Renal cortical epithelial cell (primary cell): ENCODE measurements at places on chromosomes 3 and 15.

DNA sequence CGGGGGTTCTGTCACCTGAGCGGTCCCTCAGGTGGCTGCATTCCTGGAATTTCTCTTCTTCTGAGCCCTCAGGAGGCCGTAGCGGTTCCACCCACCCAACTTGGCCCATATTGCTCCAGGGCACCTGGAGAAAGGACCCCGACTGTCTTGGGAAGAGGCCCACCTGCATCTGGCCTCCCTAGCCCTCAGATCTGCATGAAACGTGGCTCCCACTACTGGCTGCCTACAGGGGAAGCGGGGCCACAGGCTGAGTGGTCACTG is 9.9 kb upstream of the ANPEP start:
- no peak for DNase-seq

- DNase-seq: no peak
Measured at GRCh38 chr3:72190050-72190449, 405.1 kb upstream of the PROK2 start.

- no peak for DNase-seq
Measured at GRCh38 chr15:73034221-73034620, 18.0 kb upstream of the NEO1 start.

DNA sequence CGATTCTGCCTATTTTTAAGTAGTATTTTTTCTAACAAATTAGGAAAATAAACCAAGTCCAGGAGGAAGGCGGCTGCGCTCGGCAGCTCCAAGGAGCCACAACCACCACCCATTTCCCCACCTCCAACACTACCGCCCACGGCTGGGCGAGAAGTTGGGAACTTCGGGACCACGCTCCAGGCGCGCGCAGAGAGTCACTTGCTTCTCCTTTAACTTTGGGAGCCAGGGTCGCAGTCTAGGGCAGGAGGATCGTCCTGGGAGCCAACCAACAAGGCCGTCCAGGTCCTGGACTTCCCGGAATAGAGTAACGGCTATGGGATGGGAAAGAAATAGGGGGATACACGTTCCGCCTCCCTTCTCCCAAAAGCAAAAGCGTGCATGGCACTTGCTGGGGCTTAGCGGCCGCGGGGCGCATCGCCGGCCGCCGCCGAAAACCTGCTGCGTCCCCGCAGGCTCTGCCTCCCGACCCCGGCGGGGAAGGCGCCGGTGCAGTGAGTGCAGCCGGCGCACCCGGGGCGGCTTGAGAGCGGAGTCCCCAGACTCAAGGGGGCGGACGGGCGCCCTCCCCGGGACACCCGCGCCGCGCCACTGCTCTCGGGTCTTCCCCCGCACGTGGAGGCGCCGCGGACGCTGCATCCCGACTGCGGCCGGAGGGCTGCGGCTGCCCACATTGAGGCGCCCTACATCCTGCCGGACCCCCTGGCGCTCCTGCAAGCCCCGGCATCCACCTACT is 699 bp downstream of the MEGF11 start:
- DNase-seq: peak; percentile 6

- no peak for DNase-seq
Measured at GRCh38 chr3:142626971-142627370, 30.8 kb downstream of the PLS1 start.

- DNase-seq: no peak
Measured at GRCh38 chr3:135215516-135215915, 420.5 kb downstream of the EPHB1 start.

- DNase-seq: no peak
Measured at GRCh38 chr3:104298662-104299061, 1068.0 kb upstream of the ALCAM start.

- peak; percentile 95 for DNase-seq
Measured at GRCh38 chr15:73142802-73143762, 90.8 kb downstream of the NEO1 start.

- peak; percentile 14 for DNase-seq
Measured at GRCh38 chr15:34610354-34610753, 26.9 kb upstream of the GOLGA8B start.

DNA sequence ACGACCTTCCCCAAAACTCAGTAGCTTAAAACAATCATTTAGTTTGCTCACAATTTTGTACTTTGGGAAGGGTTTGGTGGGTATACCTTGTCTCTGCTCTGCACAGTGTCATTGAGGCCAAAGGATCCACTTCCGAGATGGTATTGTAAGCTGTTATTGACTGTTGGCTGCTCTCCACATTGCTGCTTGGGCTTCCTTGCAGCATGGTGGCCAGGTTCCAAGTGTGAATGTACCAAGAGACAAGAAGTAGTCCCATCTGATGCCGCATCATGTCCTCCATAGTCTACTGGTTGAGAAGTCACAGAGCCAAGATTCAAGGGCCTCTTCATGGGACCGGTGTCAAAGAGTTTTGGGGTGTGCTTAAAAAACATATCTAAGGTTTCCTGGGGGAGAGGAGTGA is 268.5 kb downstream of the PLCL2 start:
- DNase-seq: no peak

GRCh38 chr3:159787178-159787574 is 201.5 kb upstream of the IL12A start:
- peak; percentile 90 for DNase-seq

DNA sequence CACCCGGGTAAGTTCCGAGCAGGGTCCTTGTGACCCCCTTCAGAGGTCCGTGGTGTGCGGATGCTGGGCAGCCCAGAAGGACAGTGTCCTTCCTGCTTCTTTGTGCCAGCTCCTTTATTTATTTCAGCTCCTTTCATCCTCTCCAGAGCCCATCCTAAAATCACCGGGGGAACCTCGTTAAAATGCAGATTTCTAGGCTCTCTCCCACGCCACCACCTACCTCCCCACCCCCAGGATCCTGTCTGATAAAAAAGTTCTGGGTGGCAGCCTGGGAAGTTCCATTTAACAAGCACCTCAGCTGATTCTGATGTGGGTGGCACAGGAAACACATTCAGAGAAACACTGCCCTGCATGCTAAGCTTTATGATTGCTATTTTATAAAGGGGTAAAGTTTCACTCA is 12.5 kb upstream of the IGF1R start:
- no peak for DNase-seq

DNA sequence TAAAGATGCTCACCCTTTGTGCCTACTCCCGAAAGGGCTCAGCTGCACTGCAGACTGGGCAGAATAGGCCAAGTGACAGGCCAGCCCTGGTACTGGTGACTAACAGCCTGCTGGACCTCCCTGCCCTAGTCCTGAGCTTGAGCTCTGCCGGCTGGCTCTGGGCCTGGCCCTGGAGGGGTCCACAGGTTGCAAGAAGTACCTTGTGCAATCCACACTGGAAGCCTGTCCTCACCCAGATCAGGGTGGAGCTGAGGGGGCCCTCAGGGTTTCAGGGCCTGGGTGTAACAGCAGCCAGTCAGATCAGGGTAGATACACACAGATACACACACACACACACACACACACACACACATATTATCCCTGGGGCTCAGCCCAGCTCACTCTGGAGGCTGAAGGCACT is 27.3 kb upstream of the PLA2G4D start:
- no peak for DNase-seq

- no peak for DNase-seq
Measured at GRCh38 chr15:88794001-88794400, 9.2 kb upstream of the ACAN start.

GRCh38 chr3:150830094-150830681 is 67.2 kb upstream of the SIAH2 start:
- peak; percentile 7 for DNase-seq

DNA sequence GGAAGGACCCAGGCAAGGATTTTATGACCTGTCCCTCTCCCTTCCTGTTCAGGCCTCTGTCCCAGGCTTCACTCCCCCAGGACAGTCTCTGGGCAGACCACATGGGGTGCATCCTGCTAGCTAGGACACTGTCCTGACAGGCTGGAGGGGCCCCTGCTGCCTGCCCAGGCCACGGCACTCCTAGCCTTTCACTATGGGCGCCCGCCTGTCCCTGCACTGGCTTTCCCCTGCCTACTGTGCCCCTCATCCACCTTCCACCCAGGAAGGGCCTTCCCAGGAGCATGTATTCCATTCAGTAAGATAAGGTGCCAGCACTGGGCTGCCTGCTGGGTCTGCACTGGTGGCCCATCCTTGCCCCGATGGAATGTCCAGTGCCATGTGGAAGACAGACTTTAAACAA is 145.3 kb downstream of the DNAJB8 start:
- DNase-seq: no peak

GRCh38 chr15:29110176-29110575 is 159.4 kb downstream of the NSMCE3 start:
- no peak for DNase-seq

- no peak for DNase-seq
Measured at GRCh38 chr3:160124224-160124623, 101.0 kb upstream of the C3orf80 start.

DNA sequence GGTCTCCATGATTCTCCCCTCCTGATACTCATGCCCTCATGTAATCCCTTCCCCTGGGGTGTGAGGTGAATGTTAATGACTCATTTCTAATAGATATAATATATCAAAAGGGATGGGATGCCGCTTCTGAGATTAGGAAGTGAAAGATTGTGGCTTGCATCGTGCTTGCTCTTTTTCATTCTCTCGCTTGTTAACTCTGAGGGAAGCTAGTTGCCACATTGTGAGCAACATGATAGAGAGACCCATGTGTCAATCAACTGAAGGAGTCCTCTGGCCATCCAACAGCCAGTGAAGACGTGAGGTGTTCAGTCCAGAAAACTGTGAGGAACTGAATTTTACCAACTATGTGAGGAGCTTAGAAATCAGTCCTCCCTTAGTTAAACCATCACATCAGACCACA is 28.9 kb upstream of the DRD3 start:
- DNase-seq: no peak

GRCh38 chr3:183845608-183846288 is 20.4 kb upstream of the MAP6D1 start:
- DNase-seq: peak; percentile 25

- no peak for DNase-seq
Measured at GRCh38 chr3:78257951-78258530, 1218.1 kb downstream of the ROBO2 start.

- no peak for DNase-seq
Measured at GRCh38 chr3:156609546-156609945, 54.6 kb upstream of the SSR3 start.

- no peak for DNase-seq
Measured at GRCh38 chr3:64152676-64153466, 72.4 kb downstream of the PRICKLE2 start.

DNA sequence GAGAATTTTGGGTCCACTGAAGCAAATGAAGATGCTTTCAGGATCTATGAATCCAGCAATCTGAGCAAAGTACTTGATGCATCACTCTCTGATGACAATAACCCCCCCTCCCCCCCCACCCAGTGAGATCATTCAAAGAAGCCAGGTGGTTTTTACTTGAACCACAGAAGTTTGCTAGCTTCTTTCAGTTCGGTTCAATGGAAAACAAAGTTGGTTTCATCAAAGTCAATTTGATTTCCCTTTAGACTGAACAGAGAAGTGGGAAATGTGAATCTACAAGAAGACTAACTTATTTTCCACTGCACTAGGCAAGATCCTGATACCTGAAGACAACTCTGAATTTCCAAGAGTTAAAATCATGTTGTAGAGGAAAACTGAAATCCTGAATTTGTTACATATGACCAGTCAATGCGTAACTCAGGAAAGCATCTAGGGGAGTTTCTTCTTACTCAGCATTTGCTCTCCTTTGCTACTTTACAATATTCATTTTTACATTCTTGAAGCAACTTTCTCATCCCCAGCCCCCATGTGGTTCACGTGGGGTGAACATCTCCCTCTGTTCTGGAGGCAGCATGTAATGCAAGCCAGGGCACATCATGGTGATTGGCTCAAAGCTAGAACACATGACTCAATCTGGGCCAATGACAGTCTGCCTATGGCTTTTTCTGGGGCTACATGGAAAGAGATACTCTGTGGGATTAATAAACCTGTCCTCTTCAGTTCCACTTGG is 572.6 kb downstream of the FOXP1 start:
- DNase-seq: no peak

- DNase-seq: peak; percentile 37
Measured at GRCh38 chr3:99534951-99535704, 103.3 kb upstream of the COL8A1 start.

DNA sequence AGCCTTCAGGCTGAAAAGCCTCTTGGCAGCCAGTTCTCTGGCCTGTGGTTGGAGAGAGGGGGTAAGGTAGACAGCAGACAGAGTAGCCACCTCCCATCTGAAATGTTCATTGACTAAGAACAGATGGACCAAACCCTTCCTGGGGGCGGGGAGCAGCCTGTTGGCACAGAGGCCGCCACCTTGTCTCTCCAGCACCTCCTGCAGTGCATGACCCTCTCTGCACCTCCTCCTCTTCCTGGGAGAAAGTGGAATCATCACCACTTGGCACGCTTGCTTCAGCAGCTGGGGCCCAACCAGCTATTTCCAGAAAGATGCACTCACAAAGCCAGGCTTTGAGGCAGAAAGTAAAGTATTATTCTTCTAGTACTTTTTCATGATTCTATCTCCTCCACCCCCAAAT is 313.4 kb upstream of the CHRM5 start:
- DNase-seq: peak; percentile 63

DNA sequence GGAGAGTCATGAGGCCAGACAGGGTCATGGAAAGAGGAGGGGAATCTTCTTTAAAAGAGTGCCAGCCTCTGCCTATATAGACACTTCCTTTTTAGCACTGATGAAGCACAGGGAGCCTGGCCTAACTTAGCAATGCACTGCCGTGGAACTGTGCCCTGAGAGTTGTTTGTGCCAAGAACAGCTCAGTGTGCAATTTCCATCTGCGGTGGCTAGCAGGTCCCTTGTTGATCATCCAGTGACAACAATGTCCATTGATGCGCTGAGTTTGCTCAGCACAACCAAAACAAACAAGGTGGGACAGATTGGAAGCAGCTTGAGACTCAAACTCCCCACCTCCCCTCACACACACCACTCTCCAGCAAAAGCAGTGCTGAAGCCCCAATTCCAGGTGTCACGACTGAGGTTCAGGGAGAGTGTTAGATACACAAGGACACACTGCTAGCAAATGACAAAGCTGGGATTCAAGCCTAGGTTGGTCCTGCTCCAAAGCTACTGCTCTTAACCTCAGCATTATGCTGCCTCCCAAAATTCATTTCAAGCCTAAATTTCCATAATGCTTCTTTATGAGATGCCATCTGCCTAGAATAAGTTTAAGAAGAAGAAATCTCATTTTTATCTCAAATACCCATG is 316.6 kb upstream of the UBE2E2 start:
- no peak for DNase-seq

DNA sequence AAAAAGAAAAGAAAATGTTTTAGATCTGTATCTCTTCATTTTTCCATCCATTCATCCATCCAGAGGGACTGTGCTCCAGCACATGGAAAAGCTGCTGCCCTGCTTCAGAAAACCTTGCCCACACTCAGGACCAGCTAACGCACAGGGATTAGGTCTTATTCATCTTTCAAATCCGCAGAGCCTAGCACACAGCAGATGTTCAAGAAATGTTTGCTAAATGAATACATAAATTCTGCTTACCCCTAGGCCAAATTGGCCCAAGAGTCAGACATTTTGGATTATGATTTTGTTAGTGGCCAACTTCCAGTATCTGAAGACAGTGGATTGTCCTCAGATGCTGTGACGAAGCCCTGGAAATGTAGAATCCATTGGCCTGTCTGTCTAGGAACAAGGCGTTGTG is 71.4 kb downstream of the GHSR start:
- no peak for DNase-seq

GRCh38 chr3:155995525-155996370 is 124.6 kb upstream of the KCNAB1 start:
- peak; percentile 52 for DNase-seq
